Omental fat pad (tissue), 4 donors: ENCODE measurements at places on chromosomes 6 and 20. TPM values are rescaled to one million over a fixed set of nuclear protein-coding genes. Genes with fewer than 3 reads are reported as not detected.

Gene MCCD1
- not detected for total RNA-seq

Gene MAP3K5
- total RNA-seq = 41.4 TPM

Gene ADTRP
- 0.37 TPM for total RNA-seq

Gene CLPSL1
- not detected for total RNA-seq

Gene GSTA1
- not detected for total RNA-seq

Gene GRIK2
- total RNA-seq = 1.2 TPM

Gene PSORS1C1
- 1.3 TPM for total RNA-seq

Gene ENPP5
- total RNA-seq = 0.32 TPM

Gene TBXT
- total RNA-seq = not detected

Gene RIPOR3
- total RNA-seq = 7.8 TPM

Gene POPDC3
- total RNA-seq = not detected

Gene TRAPPC3L
- not detected for total RNA-seq

DNA sequence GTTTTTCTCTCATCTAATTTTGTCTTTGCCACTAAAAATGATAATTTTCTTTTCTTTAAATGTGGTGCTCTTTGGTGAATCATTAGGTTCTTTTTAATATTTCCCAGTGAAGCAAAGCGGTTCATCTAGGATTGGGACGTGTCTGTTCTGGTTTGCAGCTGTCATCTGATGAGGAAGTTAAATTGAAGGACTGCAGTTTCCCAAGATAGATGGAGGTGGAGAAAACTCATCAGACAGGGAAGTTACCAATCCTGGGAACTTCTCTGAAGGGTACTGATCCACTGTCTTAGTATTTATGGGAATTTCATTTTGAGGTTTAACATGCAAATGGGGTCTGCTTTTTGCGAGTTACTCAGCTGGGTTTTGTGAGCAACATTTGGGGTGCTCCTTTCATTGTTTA lies 2.4 kb upstream of the AARS2 start:
- DNase-seq = no peak

GRCh38 chr20:3115190-3116107 lies 30.9 kb upstream of the AVP start:
- no peak for DNase-seq

GRCh38 chr6:122484760-122485159 lies 13.2 kb upstream of the SERINC1 start:
- DNase-seq = no peak

DNA sequence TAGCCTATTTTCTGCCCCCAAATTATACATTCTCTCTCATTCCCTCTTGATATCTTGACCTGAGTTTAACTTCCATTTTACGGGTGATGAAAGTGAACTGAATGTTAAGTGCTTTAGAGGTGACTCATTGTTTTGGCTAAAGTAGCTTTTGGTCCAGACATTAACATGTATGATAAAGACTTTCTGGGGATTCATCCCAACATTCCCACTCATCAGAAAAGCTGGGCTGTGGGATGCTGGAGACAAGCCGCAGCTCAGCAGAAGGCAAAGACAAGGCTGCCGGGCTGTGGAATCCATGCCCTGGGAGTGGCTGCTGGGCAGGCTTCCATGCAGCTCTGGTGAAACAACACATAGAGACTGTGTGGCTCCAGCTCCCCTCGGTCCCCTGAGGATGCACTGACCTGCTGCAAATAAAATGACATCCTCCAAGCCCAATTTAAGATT lies 89.9 kb upstream of the SYNDIG1 start:
- no peak for DNase-seq

DNA sequence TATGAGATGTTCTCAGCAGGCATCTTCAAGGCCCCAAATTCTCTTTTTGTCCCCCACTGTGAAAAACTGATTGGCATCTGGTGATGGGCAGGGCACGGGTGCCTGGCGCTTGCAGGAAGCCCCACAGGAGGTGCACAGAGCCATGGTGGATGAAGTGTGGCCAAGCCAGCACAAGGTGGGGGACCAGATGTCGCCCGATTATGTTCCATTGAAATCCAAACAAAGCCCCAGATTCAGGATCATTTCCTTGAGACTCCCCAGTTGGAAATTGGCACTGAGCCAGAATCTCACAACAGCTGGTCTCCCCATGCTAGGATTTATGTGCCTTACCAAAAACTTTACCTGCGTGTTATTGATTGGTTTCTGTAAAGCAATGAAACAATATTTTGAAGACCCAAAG lies 186.1 kb downstream of the ADAT2 start:
- no peak for DNase-seq

- no peak for DNase-seq
Observed at GRCh38 chr6:137749696-137750211, 117.3 kb upstream of the TNFAIP3 start.

DNA sequence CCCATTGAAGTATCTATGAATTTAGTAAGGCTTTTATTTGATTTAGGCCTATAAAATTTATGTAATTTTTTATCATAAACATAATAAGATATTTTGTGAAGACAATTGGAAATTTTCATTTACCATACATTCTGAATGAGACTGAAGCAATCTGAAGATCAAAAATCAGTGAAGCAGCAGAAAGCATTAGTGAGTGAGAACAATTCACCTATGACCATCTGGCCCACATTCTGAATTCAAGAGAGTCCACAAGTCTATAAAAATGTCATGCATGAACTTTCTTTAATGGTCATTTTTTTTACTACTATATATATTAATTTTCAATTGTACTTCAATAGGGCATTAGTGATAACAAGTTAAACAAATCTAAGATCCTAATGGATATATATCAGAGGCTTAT lies 1026.6 kb upstream of the MAP3K7 start:
- no peak for DNase-seq

DNA sequence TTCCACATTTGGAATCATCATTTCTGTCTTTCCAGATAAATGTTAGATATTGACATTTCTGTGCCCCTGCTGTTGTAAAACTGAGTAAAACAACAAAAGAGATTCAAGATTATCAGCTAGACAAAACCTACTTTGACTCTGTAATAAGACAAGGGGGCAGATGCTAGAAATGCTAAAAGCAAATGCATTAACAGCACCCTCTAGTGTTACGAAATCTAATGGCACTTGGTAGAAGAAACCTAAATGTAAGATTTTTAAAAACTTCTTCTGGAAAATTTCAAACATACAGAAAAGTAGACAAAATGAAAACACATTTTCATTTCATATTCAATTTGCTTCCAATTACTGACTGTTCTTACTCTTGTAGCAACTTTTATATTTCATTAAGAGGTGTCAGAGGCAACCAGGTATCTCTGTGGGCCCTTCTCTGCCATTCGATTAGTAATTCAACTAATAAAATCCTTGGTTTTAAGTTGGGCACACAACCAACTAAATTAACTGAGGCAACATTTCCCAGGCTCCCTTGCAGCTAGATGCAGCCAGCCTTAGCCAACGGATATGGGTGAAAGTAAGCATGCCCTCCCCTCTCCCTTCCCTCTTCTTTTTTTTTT lies 45.0 kb downstream of the SLC23A2 start:
- no peak for DNase-seq

GRCh38 chr6:168494726-168495125 lies 53.7 kb downstream of the SMOC2 start:
- DNase-seq = no peak

DNA sequence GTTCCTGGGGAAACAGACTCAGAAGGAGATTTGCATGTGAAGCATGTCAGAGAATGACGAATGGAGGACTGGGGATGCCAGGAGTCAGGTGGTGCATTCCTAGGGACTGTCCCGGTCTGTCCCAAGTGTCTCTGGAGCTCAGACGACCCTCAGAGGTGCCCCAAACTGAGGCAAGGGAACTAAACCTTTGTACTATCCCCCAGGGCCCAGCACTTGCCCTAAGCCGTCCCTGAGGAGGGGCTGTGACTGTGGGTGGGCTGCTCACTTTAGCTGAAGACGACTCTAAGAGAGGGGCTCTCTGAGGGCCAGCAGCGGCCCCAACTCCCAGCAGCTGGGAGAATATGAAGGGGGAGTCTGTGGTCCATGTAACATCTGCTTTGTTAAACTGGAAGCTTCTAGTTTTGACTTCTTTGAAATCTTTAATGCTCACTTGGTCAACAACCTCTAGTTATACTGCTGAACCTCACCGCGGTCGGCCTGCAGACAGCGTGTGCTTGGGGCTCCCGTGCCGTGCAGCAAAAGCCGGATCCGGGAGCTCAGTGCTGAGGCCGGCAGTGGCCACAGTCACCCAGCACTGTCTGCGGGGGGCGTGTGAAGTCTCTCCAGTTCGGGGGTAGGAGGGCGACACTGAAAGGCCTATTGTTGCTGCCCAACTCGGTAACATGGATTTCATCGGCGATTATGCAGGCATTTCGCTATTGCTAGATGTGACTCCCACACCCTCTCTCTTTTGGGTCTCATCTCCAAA lies 34.2 kb downstream of the TUBB2B start:
- DNase-seq = no peak

- no peak for DNase-seq
Observed at GRCh38 chr6:45835721-45836437, 179.8 kb downstream of the CLIC5 start.

DNA sequence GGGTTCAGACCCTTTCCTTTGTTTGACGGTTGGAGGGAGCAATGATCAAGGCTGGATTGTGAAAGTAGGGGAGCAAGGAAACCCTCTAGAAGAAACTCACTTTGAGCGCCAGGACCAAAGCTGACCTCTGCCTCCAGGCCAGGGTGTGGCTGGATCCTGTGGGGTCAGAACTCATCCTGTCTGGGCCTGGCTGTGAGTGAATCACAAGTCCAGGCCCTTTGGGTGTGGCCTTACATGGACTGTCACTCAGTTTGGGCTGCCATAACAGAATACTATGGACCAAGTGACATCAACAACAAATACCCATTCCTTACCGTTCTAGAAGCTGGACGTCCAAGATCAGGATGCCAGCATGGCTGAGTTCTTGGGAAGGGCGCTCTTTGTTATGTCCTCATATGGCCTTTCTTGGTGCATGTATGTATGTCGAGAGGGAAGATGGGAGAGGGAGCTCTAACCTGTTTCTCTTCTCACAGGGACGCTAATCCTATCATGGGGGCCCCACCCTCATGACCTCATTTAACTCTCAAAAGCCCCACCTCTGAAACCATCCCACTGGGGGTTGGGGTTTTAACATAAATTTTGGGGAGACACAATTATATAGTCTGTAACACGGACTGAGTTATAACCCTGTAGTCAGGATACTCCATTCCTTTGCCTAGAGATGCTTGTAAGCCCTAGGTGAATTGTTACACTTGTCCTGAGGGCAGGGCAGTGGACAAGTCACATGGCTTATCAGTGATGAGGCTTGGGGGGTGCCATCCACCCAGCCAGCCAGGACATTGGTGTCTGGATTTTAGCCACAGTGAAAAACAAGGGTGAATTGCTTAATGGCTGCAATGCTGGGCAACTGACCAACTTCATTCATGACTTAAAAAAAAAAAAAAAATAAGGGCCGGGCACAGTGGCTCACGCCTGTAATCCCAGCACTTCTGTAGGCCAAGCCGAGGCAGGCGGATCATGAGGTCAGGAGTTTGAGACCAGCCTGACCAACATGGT lies 80.0 kb downstream of the TRMT11 start:
- DNase-seq = no peak

DNA sequence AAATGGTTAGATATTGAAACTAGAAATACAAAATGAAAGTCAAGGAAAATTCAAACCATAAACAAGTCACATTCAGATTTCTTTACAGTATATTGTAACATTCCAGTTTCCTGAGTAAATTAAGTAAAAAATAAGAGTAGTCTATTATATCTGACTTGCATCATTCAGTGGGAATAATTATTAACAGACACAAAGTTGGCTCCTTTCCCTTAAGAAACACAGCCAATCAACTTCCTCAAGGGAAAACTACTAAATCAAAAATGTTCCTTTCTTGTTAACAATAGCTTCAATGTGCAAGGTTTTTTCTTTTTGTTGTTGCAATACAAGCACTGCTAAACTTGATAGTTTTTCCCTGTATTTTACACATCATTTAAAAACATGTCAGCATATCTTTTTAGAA lies 33.2 kb downstream of the DNAAF9 start:
- no peak for DNase-seq

DNA sequence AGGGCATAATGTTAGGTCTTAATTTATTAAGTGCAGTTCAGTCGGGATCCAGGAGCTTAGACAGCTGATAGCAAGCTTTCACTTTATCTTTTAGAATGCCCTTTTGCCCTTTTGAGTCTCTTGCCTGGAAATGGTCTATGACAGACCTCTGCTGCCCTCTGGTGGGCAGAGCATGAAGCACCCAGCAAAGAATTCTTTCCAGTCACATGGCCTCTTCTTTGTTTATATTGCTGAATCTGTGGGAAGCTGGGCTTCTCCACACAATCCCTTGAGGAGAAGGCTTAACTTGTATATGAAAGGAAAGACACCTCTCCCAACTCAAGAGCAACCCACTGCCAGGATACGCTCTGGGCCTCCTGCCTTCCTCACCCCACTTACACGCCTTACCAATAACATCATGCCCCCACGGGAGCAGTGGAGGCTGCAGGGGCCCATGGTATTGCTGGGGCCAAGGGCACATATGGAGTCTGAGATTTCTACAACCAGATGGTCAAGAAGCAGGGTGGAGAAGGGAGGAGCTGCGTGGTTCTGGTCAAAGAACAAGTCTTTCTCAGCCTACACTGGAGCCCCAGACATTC lies 20.4 kb downstream of the WFDC3 start:
- DNase-seq = peak; percentile 80

GRCh38 chr6:72324591-72324990 lies 297.3 kb upstream of the KCNQ5 start:
- no peak for DNase-seq

GRCh38 chr6:39295611-39296011 lies 18.6 kb downstream of the KCNK17 start:
- no peak for DNase-seq

DNA sequence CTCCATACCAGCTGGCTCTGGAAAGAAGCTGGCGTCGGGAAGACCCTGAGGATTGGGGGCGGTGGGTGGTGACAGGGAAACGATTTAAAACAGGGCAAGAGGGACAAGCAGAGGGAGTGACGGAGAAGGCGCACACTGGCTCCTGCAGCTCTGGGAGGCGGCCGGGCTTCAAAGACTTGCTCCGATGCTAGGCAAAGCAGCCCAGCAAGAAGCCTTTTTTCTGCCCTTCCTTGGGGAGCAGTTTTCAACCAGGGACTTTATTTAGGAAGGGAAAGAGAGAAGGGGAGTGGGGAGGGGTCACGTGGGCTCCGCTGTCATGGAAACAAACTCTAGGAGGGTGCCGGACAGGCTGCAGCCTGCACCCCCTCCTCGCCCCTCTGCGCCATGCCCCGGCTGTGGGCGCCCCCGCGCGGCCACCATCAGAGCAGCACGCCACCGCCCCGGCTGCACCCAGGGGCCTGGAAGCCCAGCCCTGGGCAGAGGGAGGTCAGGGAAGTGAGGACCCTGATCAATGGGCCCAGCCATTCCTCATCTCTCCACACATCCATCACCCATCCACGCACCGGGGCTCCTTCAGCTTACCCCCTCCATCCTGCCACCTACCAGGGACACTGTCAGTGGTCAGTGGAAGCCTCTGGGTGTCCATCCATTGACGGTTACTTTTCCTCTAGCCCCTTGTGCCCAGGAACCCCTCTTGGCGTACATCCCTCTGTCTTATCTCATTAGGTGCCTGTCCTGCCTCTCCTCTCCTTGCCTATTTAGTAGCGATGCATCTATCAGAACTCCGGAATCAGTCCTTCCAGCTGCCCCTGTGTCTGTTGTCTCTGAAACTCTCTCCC lies 66.6 kb upstream of the CCDC167 start:
- DNase-seq = no peak

GRCh38 chr6:168605964-168606363 lies 165.0 kb downstream of the SMOC2 start:
- DNase-seq = no peak
